Stimulated activated CD8-positive, alpha-beta memory T cell treated with anti-CD3 and anti-CD28 coated beads, Interleukin-7, amount 100 ng/mL, for 1 hour (primary cell): ENCODE measurements at places on chromosomes 1 and 21.

DNA sequence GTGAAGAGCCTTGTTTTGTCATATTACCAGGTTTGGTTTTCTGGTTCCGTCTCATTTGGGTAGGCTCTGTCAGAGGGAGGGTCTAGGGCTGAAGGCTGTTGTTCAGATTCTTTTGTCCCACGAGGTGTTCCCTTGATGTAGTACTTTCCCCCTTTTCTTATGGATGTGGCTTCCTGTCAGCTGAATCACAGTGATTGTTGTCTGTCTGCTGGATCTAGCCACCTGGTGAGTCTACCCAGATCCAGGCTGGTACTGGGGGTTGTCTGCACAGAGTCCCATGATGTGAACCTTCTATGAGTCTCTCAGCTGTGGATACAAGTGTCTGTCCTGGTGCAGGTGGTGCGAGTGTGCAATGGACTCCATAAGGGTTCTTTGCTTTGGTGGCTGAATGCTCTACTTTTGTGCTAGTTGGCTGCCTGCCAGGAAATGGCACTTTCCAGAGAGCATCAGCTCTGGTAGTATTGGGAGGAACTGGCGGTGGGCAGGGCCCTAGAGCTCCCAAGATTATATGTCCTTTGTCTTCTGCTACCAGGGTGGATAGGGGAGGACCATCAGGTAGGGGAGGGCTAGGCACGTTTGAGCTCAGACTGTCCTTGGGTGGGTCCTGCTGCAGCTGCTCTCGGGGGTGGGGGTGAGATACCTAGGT lies 246.0 kb downstream of the RYR2 start:
- no peak for DNase-seq

- no peak for DNase-seq
Measured at GRCh38 chr1:182700351-182700709, 15.9 kb upstream of the RGS8 start.

- DNase-seq, result no peak
Measured at GRCh38 chr1:91092503-91092902, 70.7 kb upstream of the ZNF644 start.

GRCh38 chr1:184428604-184429003 lies 41.8 kb downstream of the C1orf21 start:
- DNase-seq, result no peak

DNA sequence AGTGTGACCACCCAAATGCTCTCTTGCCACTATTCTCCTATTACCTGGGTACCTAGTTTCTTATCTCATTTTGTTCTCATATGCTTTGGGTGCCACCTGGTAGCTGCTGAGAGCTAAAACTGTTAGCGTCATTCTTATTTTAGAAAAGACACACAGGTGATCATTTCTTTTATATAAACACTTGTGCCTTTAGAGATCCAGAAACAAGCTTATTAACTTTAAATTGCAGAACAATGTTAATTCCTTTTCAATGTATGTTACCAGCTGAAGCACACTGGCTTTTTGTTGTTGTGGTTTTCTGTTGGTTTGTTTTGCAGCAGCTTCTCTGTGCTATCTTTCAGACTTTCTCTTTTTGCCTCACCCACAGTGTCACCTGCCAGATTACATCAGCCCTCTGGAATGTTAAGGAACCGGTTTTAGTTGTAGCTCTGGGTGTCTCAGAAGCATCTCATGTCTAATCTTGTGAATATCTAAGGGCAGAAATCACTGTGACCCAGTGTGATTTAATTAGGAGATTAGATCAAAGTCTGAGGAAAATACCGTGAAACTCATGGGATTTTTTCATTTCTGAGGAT lies 43.4 kb upstream of the SLC19A2 start:
- no peak for DNase-seq

DNA sequence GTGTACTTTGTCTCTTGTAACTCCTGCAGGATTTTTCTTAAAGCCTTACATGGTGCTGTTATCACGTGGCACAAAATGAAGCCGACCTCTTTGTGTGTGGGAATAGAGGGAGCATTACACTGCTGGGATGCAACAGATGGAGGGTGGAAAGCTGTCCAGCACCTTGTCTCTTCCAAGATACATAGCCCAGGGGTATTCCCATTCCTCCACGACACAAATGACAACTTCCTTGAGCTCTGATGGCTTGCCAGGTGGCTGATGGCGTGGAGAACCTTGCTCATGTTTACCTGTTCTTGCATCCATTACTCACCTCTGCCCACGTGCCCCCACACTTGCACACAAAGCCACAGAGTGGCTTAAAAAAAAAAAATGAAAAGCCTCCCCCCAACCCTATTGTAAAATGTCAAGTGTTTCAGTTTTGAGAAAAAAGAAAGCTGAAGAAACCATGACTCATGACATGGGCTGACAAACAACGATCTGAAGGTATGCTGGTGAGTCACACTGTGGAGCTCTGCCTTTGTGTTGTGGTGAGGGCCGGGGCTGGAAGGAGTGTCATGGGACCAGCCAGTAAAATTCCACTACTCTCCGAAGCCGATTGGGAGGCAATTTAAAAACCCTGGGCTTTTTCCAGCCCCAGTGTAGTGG lies 32.0 kb upstream of the ATP5PO start:
- peak; percentile 54 for DNase-seq

- DNase-seq, result no peak
Measured at GRCh38 chr1:32830092-32830852, 12.8 kb downstream of the S100PBP start.
